ENCODE measurements at places on chromosomes 1 and 21. TPM values are rescaled to one million over a fixed set of nuclear protein-coding genes. Genes with fewer than 3 reads are reported as not detected.

DNA sequence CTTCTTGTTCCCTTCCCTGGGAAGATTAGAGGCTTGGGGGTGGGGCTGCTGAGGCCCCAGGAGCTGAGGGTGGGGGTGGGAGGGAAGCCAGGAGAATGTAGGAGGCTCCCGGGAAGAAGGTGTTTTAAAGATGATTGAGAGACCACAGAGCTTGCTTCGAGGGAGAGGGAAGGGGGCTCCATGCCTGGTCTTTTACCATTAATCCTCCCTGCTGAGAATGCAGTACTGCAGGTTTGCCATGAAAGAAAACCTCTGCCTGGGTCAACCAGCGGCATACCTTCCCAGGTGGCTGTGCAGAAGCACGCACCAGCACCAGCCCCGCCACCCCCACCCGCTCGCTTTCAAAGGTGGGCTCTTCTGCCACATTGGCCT lies 15.4 kb downstream of the ABCA4 start:
- DNase-seq = no peak

DNA sequence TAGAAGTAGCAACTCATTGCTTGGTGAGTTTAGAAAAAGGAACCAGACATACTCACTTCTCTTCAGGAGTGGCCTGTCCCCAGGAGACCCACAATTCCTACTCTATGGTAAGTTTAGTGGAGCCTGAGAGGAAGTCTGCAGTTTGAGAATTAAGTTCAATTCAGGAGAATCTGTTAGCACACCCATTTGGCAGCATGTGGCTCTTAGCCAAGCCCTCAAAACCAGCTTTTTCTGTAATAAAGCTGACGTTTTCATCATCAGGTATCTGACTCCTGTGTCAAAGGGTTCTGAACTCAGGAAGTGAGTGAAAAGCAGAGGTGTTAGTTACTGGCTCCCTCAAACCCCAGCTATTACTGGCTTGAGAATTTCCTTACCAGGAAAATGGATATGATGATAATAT lies 20.4 kb upstream of the RGS16 start:
- DNase-seq = no peak

DNA sequence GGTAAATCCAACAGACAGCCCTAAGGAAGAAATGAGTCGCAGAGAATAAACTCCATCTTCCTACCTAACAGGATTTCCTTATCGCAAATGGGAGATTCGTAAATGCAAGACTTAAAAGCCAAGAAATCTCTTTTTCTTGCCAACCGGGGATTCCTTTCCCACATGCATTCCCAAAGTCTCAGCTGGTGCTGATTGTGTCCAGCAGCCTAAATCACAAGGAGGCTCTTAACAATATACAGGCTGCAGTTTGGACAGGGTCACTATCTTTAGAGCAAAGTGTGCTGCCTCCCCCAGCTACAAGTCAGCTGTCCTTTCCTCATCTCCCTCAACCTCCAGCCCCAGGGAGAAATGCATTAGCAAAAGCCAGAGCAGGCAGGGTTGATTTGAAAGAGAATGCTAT lies 189.8 kb upstream of the PLXNA2 start:
- DNase-seq = no peak

GRCh38 chr1:163610486-163610885 lies 288.7 kb downstream of the NUF2 start:
- DNase-seq = no peak

GRCh38 chr1:111442457-111442856 lies 6.6 kb downstream of the WDR77 start:
- DNase-seq = no peak

- DNase-seq = no peak
Observed at GRCh38 chr1:171596119-171596518, 25.9 kb upstream of the MYOCOS start.

DNA sequence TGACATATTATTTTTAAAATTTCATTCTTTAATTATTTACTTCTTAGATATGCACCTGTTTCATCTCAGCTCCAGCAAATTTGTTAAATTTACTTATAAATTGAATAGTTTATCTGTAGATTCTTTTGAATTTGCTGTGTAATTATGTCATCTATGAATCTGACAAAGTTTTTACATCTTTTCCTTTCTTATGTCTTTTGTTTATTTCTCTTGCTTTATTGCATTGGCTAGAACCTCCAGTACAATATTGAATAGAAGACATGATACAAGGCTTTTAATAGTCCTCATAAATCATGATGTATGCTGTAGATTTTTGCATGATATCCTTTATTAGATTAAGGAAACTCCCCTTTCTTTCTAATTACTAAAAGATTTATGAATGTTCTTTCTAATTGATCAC lies 20.8 kb downstream of the CR1 start:
- no peak for DNase-seq

- no peak for DNase-seq
Observed at GRCh38 chr21:14405225-14405624, 22.3 kb upstream of the HSPA13 start.

GRCh38 chr1:77038000-77038399 lies 170.7 kb downstream of the ST6GALNAC5 start:
- no peak for DNase-seq

DNA sequence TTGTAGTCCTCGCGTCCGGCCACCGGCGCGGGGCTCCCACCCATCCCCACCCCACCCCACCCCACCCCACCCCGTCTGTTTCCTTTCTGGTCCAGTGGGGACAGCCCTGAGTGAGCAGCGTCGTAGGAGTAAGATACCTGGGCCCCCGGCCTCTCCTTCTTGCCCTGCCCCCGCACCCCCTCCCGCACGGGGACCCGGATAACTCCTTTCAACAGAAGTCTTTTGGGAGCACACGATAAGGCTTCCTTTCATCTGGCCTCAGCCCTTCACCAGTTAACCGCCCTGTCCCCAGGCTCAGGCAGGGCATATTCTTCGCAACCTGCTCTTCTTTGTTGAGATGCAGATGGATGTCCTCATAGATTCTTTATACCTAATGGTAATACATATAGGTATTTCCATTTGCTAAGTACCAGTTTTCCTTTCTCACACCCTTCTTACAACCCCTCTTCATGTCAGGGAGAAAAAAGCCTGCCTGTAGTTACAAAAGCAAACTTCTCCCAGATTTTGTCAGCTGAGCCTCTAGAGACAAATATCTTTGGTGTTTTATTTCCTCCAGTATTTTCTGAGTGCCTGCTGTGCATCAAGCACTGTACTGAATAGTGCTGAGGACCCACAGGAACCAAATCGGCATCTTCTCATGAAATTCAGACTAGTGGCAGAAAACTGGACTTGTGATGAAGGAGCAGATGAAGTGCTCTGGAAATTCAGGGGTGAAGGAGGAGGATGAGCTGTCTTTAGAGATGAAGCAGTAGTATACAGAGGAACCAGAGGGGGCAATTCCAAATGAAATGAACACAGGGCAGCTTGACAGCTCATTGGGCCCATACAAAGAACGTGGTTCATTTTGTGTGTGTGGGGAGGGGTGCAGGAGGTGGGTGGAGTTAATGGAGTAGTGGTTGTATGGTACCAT lies 33.6 kb downstream of the SLC2A1 start:
- DNase-seq = no peak

- no peak for DNase-seq
Observed at GRCh38 chr1:76023669-76024435, 50.7 kb upstream of the ST6GALNAC3 start.

- no peak for DNase-seq
Observed at GRCh38 chr1:52186449-52186848, 44.6 kb downstream of the ZFYVE9 start.

DNA sequence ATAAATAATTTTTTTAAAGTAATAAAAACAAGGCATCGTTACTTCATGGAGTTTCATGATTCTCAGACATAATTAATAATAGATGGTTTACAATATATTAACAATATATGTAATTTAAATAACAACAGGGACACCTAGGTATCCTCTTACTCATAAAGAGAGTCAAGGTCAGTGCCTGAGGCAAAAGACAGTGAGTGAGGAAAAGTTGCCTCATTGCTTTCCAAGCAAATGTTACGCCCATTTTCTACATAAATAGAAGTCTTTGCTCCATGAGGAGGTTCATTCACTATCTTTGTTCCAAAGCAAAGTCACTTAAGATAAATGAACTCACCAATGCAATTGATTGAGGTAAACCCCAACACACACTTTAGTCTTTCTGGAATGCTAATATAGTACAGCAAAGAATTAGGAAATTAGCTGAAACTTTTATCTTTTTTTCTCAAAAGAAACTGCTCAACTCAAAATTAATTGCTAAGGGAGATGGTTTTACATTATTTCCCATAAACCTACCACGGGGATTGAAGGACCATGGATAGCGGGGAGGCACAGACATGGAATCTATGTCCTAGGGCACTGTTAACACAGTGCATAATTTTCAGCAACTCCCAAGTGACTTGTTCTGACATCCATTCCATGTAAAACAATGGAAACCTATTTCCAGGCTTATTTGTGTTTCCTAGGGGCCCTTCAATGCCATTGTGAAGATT lies 19.6 kb downstream of the BCL9 start:
- no peak for DNase-seq

DNA sequence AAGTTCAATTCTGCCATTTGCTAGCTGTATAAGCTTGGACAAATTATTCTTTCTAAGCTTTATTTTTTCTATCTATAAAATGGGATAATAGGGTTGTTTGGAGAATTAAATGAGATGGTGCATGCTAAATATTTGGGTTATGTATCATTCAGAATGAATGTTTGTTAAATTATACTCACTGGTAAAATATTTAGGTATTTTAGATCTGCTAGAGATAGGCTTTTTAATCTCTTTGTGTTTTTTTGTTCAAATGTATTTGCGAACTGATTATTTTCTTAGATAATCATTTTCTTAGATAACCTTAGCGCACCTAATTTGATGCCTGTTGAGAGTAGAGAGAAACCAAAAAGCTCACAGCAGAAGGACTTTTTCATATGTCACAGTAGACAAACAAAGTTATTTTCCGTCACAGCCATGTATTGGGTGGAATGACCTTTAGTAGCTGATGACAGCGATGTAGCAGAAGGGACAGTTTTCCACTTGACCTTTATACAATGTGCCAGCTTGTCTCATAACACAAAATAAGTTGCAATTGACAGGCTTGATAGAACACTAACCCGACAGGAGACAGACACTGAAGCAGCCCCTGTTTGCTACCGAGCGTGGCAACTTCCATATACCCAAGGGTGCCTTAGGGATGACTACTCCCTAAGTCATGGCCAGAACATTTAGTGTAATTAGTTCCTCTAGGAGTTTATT lies 93.0 kb downstream of the DISC1 start:
- no peak for DNase-seq

DNA sequence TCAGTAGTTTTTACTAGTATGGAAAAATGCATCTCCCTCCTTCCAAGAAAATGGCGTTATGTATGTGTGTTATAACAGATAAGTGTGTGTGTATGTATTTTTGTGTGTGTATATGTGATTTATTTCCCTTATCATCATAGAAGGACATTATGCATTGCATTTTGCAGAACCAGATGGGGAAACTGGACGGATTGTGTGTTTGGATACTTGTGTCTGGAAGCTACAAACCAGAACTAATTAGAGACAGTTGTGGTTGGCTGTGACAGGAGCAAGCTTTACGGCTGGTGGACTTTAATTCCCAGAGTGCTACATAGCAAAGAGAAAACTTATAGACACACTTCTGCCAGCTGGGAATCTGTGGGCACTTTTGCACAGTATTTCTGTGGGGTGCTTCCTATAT lies 162.5 kb downstream of the RWDD3 start:
- DNase-seq = no peak

GRCh38 chr1:67194209-67194863 lies 28.1 kb downstream of the IL23R start:
- no peak for DNase-seq

DNA sequence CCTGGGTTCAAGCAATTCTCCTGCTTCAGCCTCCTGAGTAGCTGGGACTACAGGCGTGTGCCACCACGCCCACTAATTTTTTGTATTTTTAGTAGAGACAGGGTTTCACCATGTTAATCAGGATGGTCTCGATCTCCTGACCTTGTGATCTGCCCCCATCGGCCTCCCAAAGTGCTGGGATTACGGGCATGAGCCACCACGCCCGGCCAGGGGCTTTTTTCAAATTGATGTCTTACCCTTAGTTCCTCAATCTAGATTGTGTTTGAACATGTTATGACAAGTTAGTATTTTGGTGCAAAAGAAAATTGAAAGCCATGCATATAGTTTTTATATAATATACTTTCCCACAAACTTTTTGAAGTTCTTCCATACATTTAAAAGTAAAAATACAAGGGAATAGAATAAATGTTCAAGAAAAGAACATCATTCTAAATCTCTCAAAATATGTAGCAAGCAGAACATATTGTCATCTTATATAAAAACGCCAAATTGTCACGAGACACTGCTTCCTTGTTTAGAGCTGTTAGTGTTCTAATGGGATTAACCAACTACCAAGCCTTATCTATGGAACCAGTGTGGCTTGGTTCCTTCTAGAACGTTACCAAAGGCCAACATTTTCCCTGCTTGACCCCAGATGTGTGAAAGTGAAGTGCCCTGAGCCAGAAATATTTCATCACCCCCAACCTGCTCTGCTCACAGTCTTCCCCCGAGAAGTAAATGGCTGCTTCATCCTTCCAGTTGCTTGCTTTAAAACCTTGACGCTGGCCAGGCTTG lies 9.5 kb upstream of the PLEKHM2 start:
- no peak for DNase-seq

DNA sequence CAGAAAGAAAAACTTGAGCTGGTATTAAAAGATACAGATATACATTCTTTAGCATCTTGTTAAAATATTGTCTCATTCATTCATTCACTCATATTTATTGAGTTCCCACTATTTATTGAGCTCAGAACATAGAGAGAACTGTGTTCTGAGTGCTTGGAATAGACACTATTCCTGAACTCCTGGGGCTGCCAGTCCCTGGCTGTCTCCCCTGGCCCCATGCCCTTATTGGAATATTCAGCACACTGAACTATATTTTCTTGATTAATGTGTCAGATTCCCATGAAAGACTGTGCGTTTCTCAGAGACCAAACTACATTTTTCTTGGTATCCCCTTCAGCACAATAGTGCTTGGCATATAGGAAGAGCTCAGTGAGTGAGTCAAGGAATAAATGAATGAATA lies 44.0 kb upstream of the DAB1 start:
- DNase-seq = no peak

GRCh38 chr1:147892216-147892615 lies 10.4 kb upstream of the GJA8 start:
- DNase-seq = no peak

- DNase-seq = no peak
Observed at GRCh38 chr1:224670506-224670905, 54.4 kb downstream of the CNIH3 start.

- no peak for DNase-seq
Observed at GRCh38 chr1:81432654-81433109, 368.1 kb upstream of the ADGRL2 start.

Gene OR2L3
- total RNA-seq = not detected

Gene VCAM1
- not detected for total RNA-seq

Gene SEMA6C
- total RNA-seq = 2.8 TPM

Gene OR2T10
- total RNA-seq = not detected

Gene LRRC71
- total RNA-seq = not detected

Gene C1orf116
- total RNA-seq = not detected

Gene NIT1
- 82.9 TPM for total RNA-seq

Gene PIK3R3
- 0.45 TPM for total RNA-seq

Gene HSD11B1
- 5.2 TPM for total RNA-seq

Gene CHODL
- not detected for total RNA-seq

Gene ATXN7L2
- total RNA-seq = 21.9 TPM

Gene CASQ1
- not detected for total RNA-seq

Gene RHOU
- total RNA-seq = 1.1 TPM
